ENCODE measurements at places on chromosomes 16 and 17.

GRCh38 chr16:1493746-1494094, 560 bp downstream of the TELO2 start:
- no peak for DNase-seq

DNA sequence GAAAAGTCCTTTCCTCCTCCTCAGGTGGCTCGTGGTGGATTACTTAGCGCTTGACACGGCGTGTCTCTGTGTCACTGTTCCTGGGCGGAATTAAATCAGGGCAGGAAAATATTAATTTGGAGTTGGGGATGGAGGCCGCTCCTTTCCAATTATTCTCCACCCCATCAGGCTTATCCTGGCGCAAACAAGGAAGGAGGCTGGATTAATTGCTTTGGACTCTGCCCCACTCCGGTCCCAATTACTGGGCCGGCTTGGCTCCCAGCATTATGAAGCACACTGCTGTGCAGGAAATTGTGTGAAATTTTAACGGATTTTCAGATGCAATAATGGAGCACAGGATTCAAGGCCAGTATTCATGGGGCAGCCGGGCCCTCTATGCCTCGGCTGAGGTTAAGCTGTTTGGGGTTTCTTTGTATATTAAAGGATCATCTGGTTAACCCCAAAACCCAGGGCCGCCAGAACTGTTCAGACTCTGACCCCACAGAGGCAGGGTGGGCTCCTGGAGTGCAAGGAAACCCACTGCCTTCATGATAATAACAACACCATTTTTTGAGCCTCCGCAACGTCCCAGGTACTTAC, 87.8 kb downstream of the MRM1 start:
- no peak for DNase-seq

DNA sequence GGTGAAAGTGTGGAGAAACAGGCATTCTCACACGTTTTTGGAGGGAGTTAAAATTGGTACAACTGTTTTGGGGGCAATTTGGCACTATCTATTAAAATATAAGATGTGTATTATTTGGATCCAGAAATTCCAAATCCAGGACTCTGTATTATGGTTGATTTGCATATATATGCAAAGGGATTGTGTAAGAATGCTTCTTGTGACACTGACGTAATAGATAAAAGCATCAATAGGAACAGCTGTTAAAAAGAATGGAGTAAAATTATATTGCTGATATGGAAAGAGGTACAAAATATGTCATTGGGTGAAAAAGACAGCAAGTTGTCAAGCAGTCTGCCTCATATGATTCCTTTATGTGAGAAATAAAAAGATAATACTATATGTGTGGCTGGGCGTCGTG, 17.3 kb downstream of the FA2H start:
- DNase-seq, result no peak

DNA sequence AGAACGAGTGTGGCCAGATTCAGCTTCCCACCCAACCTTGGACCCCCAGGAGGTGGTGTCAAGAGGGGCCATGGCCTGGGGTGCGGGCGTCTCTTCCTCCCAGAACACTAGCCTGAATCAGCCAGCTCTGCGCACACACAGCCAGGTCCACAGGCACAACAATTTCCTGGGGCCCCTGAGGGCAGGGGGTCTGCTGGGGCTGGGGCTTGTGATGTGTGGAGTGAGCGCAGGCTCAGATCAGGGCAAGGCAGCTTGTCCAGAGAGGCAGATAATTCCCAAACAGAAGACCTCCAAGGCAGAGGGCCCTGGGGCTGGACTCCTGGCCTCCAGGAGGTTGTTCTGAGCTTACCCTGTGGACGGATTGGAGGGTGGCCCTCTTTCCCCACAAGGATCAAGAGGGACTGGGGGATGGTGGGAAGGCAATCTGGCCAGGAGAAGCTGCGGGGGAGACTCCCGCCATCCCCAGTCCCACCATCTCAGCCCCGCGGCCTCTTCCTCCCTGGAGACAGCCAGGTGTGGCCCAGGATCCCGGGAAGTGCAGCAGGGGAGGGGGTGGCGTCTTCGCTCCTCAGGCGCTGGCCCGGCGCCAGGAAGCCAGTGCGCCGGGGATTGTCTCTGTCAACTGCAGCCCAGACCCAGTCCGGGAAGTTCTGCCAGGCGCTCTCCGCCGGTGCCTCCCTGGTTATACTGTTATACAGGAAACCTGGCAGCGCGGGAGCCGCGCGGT, 52.0 kb upstream of the AMZ2 start:
- DNase-seq, result no peak

- no peak for DNase-seq
Measured at GRCh38 chr16:58842156-58842555, 108.0 kb upstream of the GOT2 start.

- DNase-seq, result no peak
Measured at GRCh38 chr16:69858191-69859104, 92.7 kb upstream of the CLEC18A start.

DNA sequence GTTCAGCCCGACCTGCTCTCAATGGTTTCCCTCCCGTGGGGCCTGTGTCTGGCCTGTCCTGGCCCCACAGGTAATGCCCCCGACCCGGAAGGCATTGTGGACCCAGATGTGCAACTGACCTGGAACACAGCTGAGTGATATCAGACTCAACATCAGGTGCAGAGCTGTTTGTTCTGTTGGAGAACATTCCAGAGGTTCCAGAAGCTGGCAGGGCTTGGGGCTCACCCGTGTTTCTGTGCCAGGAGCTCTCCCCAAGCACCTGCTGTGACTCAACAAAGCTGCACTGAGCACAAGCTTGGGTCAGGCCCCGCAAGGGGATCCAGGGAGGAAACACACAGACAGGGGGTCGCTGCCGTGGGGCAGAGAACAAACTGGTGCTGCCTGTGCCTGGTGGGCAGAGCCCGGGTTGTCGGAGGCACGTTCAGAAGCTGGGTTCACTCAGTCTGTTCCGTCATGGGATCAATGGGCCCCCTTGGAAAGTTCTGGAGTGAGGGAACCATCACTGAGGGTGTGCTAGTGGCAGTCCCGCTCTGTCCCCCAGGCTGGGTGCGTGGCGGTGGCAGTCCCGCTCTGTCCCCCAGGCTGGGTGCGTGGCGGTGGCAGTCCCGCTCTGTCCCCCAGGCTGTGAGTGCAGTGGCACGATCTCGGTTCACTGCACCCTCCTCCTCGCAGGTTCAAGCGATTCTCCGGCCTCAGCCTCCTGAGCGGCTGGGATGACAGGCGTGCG, 22.1 kb downstream of the HS3ST6 start:
- no peak for DNase-seq

Data from stimulated activated CD8-positive, alpha-beta memory T cell treated with anti-CD3 and anti-CD28 coated beads, Interleukin-12 subunit alpha, Interleukin-12 subunit beta, amount 100 ng/mL, for 1 hour (primary cell).